Heart right ventricle (tissue), 16 donors: ENCODE measurements at places on chromosomes 7 and 10. TPM values are rescaled to one million over a fixed set of nuclear protein-coding genes. Genes with fewer than 3 reads are reported as not detected.
A peak's percentile ranks its signal among the peaks of the same experiment; 100 is the strongest.

STK31 gene
- total RNA-seq: 0.21 TPM

CDK14 gene
- total RNA-seq: 18.4 TPM

NYAP1 gene
- total RNA-seq: 0.15 TPM

AKR1B1 gene
- 186 TPM for total RNA-seq

KIAA1217 gene
- 39.1 TPM for total RNA-seq

ADIRF gene
- total RNA-seq: 55.1 TPM

PAX2 gene
- total RNA-seq: not detected

ZPBP gene
- total RNA-seq: not detected

ODAD2 gene
- 1.7 TPM for total RNA-seq

DRGX gene
- total RNA-seq: not detected

SYT15B gene
- total RNA-seq: 3.8 TPM

TAS2R41 gene
- not detected for total RNA-seq

DNA sequence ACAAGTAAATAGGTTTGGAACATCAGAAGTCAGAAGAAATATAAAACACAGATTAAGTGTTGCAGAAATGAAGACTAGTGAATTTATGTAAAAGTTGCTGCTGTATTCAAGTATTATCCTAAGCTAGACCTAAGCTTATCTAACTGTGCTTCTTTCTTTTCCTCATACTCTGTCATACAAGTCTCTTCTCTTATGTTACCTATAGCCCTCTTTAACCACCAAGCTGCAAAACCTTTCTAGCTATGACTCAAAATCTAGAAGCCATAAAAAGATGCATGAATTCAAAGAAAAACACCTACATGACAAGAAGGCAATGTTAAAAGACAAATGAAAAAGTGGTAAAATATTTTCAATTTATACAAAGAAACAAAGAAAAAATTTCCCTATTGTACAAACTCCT is 23.0 kb downstream of the DENND11 start:
- H3K4me3 ChIP-seq: no peak overlapping the region
- H3K27me3 ChIP-seq: no peaks in the 10 kb centered on the region
- no peaks in the 10 kb centered on the region for H3K36me3 ChIP-seq
- DNase-seq: no peak
- peaks cover 2% of the 10 kb centered on the region for H3K4me1 ChIP-seq
- H3K27ac ChIP-seq: no peak overlapping the region

DNA sequence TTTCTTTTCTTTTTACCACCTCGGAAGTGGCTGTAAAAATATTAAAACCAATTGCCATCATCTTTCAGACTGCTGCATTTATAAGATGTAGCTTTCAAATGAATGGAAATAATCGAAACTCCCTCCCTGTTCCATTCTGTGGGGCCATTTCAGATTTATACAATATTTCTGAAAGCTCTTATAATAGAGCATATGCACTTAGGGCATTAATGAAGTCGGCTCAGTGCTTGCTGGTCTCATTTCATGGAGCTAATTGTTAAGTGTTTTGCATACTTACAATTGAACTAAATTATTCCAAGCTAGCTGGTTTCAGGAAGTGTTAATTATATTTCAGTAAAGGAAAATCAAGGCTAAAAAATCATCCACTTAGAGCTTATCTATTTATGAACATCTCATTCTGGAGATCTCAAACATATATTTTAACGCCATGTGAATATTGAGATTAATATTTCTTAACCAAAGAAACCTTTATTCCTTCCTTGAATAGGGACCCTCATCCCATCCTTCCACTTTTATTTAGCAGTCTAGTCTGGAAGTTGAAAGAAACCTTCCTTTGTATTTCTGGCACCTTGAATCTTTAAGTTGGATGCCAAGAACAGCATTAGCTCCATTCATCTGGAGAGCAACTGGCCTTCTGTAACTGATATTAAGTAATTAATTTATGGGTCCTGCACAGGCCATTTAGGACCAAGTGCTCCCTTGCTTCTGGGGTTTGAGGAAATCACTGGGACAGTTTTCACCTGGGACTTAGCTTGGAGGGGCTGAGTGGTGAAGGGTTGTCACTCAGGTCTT is 45.1 kb downstream of the RPS24 start:
- H3K27ac ChIP-seq: no peak overlapping the region
- no peak overlapping the region for H3K4me3 ChIP-seq
- H3K4me1 ChIP-seq: no peaks in the 10 kb centered on the region
- DNase-seq: no peak
- no peaks in the 10 kb centered on the region for H3K36me3 ChIP-seq
- no peaks in the 10 kb centered on the region for H3K27me3 ChIP-seq

GRCh38 chr7:44987996-44988395 is 9.2 kb upstream of the MYO1G start:
- no peaks in the 10 kb centered on the region for H3K27me3 ChIP-seq
- H3K27ac ChIP-seq: no peak overlapping the region
- H3K4me3 ChIP-seq: no peak overlapping the region

DNA sequence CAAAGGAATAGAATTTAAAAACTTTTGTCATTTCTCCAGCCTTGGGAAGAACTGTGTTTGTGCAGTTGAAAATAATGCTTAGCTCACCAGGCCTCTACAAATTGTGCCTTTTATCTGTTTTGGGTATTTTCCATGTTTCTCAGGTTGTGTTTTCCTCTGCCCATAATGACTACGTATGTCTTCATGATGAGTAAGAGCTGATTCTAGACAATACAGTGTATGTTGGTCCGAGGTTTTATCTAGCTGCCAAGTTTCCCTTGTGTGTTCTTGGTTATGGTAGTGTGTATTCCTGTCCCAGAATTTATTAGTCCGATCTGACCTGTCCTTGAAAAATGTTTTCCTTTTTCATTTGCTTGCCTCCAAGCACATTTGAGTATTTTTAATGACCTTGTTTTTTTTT is 83.7 kb upstream of the GLCCI1 start:
- no peak for DNase-seq
- no peaks in the 10 kb centered on the region for H3K36me3 ChIP-seq
- H3K4me1 ChIP-seq: no peaks in the 10 kb centered on the region
- no peaks in the 10 kb centered on the region for H3K27me3 ChIP-seq
- H3K4me3 ChIP-seq: no peak overlapping the region

DNA sequence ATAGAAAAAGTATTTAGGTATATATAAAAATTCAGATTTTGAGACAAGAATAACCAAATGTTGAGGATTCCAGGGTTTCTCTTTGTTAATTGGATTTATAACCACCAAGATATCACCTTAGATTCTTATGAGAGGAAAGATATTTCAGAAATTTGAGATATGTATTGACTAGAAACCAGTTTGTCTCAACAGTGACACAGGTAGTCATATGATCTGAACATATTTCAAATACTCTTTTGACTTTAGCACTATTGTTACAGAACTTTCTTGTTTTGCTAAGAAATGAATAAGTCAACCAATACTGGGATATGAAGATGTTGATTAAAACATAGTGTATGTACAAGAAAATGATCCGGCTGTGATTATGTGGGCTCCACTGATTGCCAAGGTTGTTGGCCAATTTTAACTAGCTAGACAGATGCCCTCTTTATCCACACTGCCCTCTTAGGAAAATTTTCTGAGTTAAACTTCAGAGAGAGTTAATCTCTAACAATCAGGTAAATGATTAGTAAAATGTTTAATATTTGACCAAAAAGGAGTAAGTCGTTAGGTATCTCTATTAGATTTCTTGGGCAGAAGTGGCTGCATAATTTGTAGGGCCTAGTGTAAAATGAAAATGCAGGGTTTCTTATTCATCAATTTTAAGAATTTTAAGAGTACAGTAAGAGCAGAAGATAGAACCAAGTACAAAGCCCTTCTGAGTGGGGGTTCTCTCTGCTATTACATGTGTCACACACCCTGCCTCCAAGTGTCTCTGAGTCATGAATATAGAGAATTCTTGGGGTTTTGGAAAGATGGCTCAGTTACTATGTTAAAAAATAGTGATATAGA is 376.0 kb downstream of the TFEC start:
- H3K27ac ChIP-seq: no peak overlapping the region
- H3K4me1 ChIP-seq: no peaks in the 10 kb centered on the region
- no peak overlapping the region for H3K4me3 ChIP-seq
- DNase-seq: no peak

DNA sequence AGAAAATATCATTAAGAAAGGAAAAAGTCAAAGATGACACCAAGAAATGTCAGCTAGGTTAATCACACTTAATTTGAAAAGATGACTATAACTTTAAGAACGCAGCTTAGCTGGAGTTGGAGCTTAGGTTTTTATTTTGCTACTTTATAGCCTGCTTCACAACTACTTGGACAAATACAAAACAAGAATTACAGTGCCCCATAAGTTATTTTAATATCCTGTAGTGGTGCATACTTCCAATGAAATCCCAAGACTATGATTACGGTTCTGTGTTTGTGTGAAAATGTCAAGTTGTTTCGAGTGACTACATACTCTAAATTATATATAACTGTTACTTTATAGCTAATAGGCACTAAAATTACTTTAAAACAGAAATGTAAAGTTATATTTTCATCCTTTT is 244.6 kb upstream of the MGMT start:
- DNase-seq: no peak
- H3K36me3 ChIP-seq: no peaks in the 10 kb centered on the region
- no peak overlapping the region for H3K4me3 ChIP-seq
- H3K27ac ChIP-seq: no peak overlapping the region
- no peaks in the 10 kb centered on the region for H3K27me3 ChIP-seq

DNA sequence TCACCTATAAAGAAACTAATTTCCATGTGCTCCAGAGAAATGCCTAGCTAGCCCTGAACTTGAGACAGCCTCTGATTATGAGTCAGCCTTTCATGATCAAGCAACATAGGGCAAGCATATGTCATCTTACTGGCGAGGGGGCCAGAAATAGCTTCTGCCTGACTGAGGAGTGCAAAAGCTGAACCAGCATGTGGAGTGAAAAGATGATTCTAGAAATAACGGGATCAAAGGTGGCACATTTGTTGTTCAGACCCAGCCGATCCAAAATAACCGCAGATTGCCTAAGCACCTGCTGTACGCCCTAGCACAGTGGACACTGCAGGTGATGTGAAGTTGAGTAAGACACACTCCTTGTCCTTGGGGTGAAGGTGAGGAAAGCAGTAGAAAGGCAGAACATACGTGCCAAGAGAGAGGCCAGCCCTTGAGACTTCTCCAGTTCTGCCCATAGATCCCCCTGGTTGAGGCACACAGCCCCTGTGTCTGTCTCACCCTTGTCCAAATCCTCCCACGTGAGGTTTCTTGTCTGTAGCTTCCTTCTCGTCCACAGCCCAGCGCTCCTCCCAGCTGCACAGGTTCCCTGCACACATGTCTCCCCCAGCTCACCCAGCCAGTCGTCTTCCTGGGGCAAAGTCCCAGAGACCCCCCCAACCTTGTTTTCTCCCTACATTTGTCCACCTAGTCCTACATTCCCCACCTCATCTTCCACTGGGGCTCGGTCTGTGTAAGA is 2.8 kb upstream of the BCL7B start:
- no peak for DNase-seq
- no peak overlapping the region for H3K4me3 ChIP-seq
- H3K27ac ChIP-seq: no peak overlapping the region
- H3K27me3 ChIP-seq: no peaks in the 10 kb centered on the region

- DNase-seq: no peak
- peaks cover 13% of the 10 kb centered on the region for H3K4me1 ChIP-seq
- H3K27ac ChIP-seq: no peak overlapping the region
- H3K27me3 ChIP-seq: no peaks in the 10 kb centered on the region
- no peak overlapping the region for H3K4me3 ChIP-seq
- H3K36me3 ChIP-seq: no peaks in the 10 kb centered on the region
These were observed 39.0 kb downstream of the SEMA3C start for GRCh38 chr7:80879849-80880248.

GRCh38 chr7:22094413-22095342 is 149.0 kb upstream of the CDCA7L start:
- DNase-seq: no peak
- no peak overlapping the region for H3K4me3 ChIP-seq
- no peak overlapping the region for H3K27ac ChIP-seq
- no peaks in the 10 kb centered on the region for H3K36me3 ChIP-seq
- no peaks in the 10 kb centered on the region for H3K4me1 ChIP-seq

GRCh38 chr7:43944286-43944685 is 18.1 kb downstream of the UBE2D4 start:
- H3K27me3 ChIP-seq: no peaks in the 10 kb centered on the region
- no peak for DNase-seq
- H3K27ac ChIP-seq: no peak overlapping the region
- H3K4me3 ChIP-seq: no peak overlapping the region
- no peaks in the 10 kb centered on the region for H3K4me1 ChIP-seq
- H3K36me3 ChIP-seq: no peaks in the 10 kb centered on the region

- H3K36me3 ChIP-seq: no peaks in the 10 kb centered on the region
- no peak overlapping the region for H3K27ac ChIP-seq
These were observed 401.3 kb downstream of the DNAJB6 start for GRCh38 chr7:157738066-157738460.

DNA sequence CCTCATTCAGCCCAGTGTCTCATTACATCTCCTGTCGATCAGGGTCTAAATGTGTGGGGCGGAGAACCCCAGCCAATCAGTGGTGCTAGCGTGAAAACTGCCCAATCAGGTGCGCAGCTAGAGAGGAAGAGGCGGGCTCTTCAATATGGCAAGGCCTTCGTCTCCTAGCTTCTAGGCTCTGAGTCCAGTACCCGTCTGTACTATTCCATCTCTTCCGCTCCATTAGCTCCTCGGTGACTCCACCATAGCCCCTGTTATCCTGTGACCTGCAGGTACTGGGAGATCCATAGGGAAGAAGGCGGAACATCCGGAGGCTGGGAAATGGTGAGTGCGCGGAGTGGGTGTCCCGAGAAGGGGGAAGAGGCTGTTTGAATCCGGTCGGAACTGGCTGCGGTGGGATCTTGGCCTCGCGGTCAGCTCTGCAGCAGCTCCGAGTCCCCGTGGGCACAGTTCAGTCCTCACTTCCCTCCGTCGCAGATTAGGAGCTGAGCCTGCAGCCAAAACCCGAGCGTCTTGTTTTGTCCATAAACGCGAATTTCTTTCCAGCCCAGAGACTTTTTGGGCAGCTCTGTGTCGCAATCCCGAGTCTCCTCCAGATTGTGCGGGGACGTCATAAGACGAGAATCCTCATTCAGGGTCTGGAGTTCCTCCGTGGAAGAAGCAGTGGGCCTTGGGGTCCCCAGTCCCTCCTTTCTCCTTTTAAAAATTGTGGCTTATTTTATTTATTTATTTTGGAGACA is at the start of gene ZNF727:
TSS of gene ZNF727 (plus strand) at position 134 of the 740 bp plus-strand sequence. CDS start at position 322, 188 bp downstream.
- no peaks in the 10 kb centered on the region for H3K4me1 ChIP-seq
- DNase-seq: peak; percentile 84
- H3K27me3 ChIP-seq: no peaks in the 10 kb centered on the region
- no peaks in the 10 kb centered on the region for H3K36me3 ChIP-seq
- H3K27ac ChIP-seq: peak within 1 kb of the TSS; percentile 79
- peak within 1 kb of the TSS; percentile 61 for H3K4me3 ChIP-seq

GRCh38 chr7:83457022-83457892 is 191.7 kb downstream of the SEMA3E start:
- DNase-seq: no peak
- no peaks in the 10 kb centered on the region for H3K27me3 ChIP-seq
- H3K36me3 ChIP-seq: no peaks in the 10 kb centered on the region
- no peak overlapping the region for H3K4me3 ChIP-seq
- no peak overlapping the region for H3K27ac ChIP-seq

GRCh38 chr7:41107330-41107937 is 595.5 kb downstream of the INHBA start:
- no peak overlapping the region for H3K27ac ChIP-seq
- DNase-seq: no peak

- H3K36me3 ChIP-seq: no peaks in the 10 kb centered on the region
- no peak overlapping the region for H3K4me3 ChIP-seq
These were observed 197.7 kb downstream of the TCERG1L start for GRCh38 chr10:131113709-131114291.

GRCh38 chr10:77763453-77764430 is 126.1 kb upstream of the KCNMA1 start:
- H3K4me3 ChIP-seq: no peak overlapping the region
- no peaks in the 10 kb centered on the region for H3K36me3 ChIP-seq
- no peak for DNase-seq
- no peaks in the 10 kb centered on the region for H3K27me3 ChIP-seq
- no peak overlapping the region for H3K27ac ChIP-seq
- peaks cover 4% of the 10 kb centered on the region for H3K4me1 ChIP-seq
